ENCODE measurements at places on chromosomes 1 and 21.
A peak's percentile ranks its signal among the peaks of the same experiment; 100 is the strongest.

DNA sequence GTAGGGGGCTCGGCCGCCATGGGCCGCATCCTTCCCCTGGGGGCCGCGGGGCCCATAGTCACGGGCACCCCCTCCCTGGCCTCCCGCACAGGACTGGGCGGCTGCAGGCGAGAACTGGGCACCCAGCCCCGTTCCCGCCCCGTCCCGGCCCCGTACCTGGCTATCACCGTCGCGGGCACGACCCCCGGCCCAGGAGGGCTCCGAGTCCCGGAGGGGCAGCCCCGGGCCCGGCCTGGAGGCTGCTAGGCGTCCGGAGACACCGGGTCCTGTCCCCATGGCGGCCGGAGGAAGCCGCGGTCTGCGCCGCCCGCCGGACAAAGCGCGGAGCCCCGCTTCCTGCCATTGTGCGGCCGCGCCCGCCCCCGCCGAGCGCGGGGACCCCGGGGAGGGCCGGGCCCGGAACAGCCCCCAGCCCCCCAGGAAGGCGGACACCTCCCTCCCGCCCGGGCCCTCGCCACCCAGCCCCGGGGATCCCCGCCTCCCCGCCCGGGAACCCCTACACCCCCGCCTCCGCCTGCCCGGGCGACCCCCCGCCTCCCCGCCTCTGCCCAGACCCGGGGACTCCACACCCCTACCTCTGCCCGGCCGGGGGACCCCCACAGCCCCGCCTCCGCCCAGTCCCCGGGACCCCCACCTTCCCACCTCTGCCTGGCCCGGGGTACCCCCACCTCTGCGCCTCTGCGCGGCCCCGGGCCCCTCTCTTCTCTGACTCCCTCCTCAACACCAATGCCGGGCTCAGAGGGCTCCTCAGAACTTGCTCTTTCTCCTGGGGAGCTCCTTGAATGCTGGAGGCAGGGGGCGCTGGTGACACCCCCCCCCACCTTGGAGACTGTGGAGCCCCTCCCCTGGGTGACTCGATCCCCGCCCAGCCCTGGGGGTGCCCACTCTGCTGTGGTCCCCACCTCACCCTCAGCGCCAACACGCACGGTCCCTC lies 6.0 kb downstream of the PLEKHG5 start:
- DNase-seq, result no peak

- DNase-seq, result no peak
Observed at GRCh38 chr1:86933562-86934377, 19.3 kb downstream of the HS2ST1 start.

GRCh38 chr1:87957331-87957730 lies 628.7 kb downstream of the LMO4 start:
- no peak for DNase-seq

DNA sequence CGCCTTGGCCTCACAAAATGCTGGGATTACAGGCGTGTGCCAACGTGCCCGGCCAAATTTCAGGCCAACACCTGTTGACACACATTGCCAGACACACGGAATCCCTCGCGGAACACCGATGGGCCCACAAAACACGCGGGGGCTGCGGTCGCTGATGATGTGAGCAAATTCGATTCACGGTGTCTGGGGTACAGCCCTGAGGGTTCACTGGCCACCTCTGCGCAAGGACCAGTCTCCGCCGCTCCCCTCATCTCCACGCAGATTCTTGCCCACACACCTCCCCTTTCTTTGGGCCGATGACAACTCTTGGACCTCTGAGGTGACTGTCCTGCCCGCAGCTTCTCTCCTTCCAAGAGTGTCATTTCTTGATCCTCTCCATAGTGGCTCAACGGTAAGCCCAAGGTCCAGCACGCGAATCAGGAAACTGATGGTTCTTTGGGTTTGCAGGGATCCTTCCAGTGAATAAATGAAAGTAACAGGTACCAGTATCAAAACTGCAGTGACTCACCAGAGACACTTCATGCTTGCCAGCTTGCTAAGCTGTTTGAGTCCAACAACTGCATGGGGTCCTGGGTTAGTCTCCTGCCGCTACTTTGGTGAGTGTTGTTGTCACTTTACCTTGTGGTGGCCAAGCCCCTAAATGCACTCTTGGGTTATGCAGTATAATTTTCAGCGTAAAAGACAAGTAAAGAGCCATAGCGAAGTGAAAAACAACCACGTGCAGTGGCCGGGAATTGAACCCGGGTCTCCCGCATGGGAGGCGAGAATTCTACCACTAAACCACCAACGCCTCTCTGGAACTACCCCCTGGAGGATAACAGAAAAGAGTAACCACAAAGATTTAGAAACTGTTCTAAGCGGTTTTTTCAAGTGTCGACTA lies 11.0 kb upstream of the RNU1-3 start:
- DNase-seq, result peak; percentile 75

GRCh38 chr1:9891207-9891606 lies 18.9 kb downstream of the CTNNBIP1 start:
- no peak for DNase-seq

GRCh38 chr1:231188072-231188471 lies 26.2 kb downstream of the TRIM67 start:
- DNase-seq, result no peak

- DNase-seq, result no peak
Observed at GRCh38 chr1:19407494-19408096, 77.7 kb downstream of the CAPZB start.

DNA sequence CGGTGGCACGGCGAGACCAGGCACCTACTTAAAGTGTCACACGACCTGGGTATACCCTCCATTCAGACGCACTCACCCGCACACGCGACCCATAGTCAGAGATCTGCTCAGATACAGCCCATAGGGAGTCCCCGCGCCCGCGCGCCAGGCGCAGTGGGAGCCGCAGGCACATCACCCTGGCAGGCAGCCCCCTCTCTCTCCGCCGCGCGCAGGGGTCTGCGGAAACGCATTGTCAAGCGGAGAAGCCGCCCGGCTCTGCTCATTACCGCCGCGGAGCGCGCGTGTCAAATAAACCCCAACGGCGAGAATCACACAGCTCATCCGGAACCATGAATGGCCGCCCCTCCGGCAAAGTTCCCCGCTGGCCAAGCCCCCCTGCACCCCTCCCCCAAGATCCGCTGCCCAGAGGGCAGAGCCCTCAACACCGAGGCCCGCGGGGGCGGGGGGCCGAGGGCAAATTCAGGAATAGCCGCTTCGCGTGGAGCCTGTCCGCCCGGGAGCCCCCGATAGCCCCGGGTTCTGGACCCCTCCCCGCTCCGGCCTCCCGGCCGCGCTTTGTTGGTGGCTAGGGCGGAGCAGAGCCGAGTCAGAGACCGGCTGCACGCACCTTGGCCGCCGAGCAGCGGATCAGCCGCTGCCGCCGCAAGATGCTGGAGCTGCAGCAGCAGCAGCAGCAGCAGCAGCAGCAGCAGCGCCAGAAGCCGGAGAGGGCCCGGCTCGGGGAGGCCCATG lies 522 bp downstream of the LRP8 start:
- peak; percentile 81 for DNase-seq

- DNase-seq, result no peak
Observed at GRCh38 chr21:24832961-24833360, 774.3 kb downstream of the MRPL39 start.

GRCh38 chr1:74775735-74776134 lies 42.8 kb downstream of the TYW3 start:
- no peak for DNase-seq

GRCh38 chr1:174165471-174166137 lies 6.3 kb downstream of the RABGAP1L start:
- peak; percentile 82 for DNase-seq

DNA sequence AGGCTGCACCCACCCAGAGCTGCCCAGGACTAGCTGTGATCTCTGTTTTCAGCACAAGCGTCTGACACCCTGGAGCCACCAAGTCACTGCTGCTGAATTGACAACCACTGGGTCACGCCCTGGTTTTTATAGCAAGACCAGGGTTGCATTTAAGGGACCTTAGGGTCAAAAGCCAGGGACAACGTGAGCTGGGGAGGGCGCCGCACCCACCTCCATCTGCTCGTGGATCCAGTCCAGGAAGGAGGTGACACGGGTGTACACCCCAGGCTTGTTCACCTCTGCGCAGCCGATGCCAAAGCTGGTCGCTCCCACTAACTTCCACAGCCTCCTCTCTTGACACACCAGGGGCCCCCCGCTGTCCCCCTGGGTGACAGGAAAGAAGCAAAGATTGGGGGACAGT lies 9.2 kb upstream of the TFF1 start:
- no peak for DNase-seq

- no peak for DNase-seq
Observed at GRCh38 chr1:32151319-32151787, 28.1 kb upstream of the TXLNA start.
